ENCODE measurements at places on chromosomes 12 and 14.

DNA sequence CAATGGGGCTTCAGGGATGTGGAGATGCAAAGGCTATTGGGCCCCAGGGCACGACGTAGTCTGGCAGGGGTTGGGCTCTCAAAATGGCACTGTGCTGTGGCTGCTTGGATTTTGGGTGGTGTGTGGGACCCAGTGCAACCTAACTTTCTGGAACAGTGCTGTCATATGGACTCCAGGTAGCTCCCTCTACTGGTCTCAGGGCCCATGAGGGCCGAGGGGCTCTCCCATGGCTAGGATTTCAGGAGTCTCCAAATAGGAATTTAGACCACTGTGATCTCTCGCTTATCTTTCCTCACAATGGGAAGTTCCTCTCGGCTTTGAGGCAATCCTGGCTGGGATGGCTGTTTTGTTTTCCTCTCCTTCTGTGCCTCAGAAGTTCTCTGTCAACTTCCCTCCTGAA, 68.2 kb upstream of the MUCL1 start:
- no peak for DNase-seq

DNA sequence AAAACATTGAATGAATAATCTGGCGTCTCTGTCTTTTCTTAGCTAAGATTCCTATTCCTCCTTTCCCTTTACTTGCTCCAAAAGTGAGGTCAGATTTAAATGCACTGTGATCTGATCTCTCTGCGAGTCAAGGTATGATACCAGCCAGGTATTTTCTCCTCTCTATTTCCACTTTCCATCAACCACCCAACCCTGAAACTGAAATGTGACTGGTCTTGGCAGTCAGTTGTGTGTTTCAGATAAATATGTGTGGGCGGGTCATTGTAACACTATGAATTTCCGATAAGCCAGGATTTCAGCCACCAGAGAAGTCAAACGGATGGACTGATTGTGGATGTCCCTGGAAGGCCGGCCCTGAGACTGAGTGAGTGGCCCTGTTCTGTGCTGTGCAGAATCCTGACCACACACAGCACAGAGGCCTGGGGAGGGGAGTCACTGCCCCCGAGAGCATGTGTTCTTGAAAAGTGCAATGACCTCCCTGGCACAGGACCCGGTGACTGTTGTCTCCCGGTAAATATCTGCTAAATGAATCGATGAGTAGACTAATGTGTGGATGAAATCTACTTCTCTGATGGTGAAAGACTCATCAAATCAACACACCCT, 612.5 kb upstream of the TMEM132C start:
- no peak for DNase-seq

DNA sequence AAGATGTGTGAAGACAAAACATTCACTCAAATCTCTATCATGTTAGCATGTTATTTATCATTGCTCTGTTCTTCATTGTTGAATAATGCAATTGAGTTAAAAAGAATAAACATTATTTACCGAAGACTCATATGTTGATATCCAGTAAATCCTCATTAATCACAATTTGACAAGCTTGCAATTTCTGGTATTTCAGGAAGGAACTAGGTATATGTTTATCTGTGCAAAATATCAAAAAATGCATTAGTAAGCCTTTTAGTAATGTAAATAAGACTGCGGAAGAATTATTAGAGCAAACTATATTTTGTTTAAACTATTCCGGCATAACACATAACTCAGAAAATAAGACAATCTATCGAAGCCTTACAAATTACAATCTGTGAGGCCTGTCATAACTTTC, 222.7 kb upstream of the NOVA1 start:
- no peak for DNase-seq

- no peak for DNase-seq
These were observed 21.4 kb upstream of the CKAP4 start for GRCh38 chr12:106269150-106269771.

DNA sequence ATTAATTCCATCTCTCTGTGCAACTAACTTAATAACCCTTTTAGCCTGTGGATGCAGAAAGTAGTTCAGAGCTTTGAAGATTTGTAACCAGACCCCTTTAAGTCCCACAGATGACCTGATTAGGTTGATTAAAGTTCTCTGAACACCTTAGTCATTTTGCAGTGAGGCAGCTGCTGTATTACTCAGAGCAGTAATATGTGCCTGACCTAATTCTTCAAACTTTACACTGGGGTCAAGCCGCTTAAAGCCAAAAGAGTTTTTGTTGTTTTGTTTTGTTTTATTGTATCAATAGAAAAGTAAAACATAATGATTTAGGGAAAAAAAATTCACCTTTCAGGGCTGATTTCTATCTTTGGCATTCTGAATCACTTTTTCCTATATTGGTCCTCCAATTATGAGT, 78.6 kb upstream of the PLEKHG7 start:
- no peak for DNase-seq

GRCh38 chr14:89041257-89041582, 216.8 kb downstream of the TTC8 start:
- no peak for DNase-seq

- no peak for DNase-seq
These were observed 6.0 kb downstream of the SDS start for GRCh38 chr12:113397497-113398197.

DNA sequence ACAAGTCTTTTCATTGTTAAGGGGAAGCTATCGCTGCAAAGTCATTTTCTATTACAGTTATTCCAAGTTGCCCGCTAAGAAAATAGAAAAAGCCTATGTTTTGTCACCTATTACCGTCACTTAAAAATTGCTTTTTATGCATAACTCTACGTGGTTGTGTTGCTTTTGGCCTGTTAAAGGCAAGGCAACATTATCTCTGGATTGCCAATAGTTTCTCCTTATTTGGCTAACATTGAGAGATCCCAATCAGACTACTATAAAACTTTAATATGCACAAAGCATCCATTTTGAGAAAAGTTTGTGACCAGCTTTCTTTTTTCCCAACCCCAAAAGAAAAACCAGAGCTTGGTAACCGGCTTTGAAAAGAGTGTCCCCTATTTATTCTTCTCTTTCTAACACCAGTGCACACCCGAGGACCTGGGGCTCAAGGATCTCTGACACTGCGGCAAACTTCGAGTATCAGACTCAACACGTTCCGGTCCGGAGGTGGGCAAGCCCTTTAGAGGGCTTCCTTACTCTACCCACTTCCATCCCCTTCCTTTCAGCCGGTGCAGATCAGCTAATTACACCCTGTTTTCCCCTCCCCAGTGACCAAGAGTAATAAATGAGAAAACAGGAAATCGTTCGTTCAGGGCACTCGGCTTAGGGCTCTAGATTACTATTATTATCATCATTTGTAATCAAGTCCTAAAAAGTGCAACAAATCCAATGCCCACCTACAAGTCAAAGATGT, 1.2 kb downstream of the PPP1R12A start:
- no peak for DNase-seq

DNA sequence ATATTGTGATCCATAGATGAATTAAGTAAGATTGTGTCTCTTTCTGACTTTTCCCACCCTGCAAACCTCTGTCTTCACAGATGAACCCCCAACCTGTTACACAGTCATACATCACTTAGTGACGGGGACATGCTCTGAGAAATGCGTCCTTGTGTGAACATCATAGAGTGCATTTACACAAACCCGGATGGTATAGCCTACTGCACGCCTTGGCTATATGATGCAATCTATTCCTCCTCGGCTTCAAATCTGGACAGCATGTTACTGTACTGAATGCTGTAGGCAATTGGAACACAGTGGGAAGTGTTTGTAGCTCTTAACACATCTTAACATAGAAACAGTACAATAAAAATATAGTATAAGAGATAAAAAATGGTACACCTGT, 7.4 kb upstream of the TESPA1 start:
- DNase-seq: no peak

GRCh38 chr14:76666746-76667145, 94.5 kb upstream of the VASH1 start:
- no peak for DNase-seq

- DNase-seq: no peak
These were observed 4.6 kb downstream of the PPM1A start for GRCh38 chr14:60253649-60254048.

- DNase-seq: no peak
These were observed 3.0 kb upstream of the METTL17 start for GRCh38 chr14:20986811-20987210.

Measured in GM19239 (cell line).